ENCODE measurements at places on chromosomes 3 and 15.

DNA sequence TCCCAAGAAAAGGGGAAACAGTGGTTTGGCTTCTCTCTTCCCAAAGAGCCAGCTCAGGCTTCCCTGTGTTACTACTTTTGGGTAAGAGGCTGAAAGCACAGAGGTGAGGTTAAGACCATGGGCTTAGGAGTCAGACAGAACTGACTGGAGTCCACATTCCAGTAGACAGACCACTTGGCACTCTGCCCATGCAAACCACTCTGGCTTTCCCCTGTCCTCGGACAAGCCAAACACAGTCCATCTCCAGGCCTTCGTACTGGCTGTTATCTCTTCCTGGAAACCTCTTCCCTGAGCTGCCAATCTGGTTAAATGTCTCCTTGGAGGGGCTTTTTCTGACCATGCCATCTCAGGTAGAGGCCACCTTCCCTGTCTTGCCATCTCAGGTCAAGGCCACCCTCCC lies 53.1 kb upstream of the FAM3D start:
- DNase-seq, result no peak

DNA sequence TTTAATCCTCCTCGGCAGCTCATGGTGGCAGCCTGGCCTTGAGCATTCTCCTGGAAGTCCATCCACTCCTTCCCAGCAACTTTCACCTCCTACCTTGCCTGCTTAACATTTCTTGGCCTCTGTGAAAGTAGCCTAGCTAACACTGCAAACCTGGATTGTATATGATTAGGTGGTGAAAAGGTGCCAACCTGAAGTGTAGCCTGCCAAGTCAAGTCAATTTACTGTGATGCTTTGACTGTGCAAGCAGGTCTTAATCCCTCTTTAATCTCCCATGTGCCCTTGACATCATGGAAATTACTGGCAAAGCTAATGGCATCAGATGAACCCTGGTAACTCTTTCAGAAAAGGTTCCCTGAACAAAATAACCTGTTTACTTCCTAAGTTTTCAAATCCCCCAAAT lies 169.7 kb upstream of the NR2F2 start:
- no peak for DNase-seq

DNA sequence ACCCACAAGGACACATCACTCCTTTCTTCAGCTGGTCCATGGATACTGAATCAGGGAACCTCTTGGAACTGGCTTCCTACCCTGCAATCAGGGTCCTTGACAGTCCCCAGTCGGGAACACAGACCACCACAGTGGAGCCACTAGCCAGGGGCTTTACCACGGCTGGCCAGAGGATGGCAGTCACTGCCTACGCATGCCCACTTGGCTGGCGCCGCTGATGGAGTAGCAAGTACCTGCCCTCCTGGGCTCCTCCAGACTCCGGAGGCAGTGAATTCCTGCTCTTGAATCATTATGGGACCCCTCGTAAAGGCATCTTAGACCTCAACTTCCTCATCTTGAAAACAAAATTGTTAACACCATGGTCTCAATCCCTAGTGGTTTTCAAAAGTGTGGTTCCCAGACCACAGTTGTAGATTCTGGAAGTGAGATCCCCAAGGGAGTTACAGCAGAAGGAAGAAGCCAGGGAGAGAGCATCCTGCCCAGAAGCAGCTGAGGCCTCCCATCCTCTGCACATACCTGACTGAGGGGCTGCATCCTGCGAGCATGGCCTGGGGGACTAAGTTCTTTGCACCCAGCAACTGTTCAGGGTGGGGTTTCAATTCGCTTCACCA lies 9.1 kb upstream of the SKIC8 start:
- peak; percentile 55 for DNase-seq

- DNase-seq, result no peak
Observed at GRCh38 chr3:189040656-189041335, 131.0 kb upstream of the TPRG1 start.

GRCh38 chr3:106067711-106068110 lies 198.9 kb upstream of the CBLB start:
- DNase-seq, result no peak

- no peak for DNase-seq
Observed at GRCh38 chr15:93190238-93190637, 101.2 kb upstream of the RGMA start.

DNA sequence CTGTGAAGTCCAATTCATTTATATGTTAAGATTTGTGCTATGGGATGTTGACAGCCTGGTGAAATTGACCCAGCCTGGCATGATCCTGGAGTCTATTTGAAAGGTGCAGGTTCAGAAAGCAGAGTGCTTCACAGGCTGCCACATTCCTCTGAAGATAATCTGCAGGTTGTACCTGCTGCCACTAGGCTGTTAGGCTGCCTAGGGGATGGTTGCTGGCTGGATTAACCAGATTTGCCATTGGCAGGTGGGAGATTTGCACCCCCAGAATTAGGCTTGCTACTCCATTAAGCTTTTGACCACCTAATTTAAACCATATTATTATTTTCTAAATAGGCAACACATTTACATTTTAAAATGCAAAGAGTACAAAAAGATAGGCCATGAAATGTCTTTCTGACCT lies 85.8 kb upstream of the RASGRP1 start:
- DNase-seq, result no peak

All from fibroblast of the conjunctiva (primary cell).